ENCODE measurements at places on chromosomes 1 and 21. TPM values are rescaled to one million over a fixed set of nuclear protein-coding genes. Genes with fewer than 3 reads are reported as not detected.
A peak's percentile ranks its signal among the peaks of the same experiment; 100 is the strongest.

GRCh38 chr1:91650764-91651163 is 150.1 kb downstream of the CDC7 start:
- no peaks in the 10 kb centered on the region for H3K36me3 ChIP-seq
- no peak overlapping the region for H3K4me3 ChIP-seq
- H3K4me1 ChIP-seq: peaks cover 18% of the 10 kb centered on the region

- H3K4me3 ChIP-seq: no peak overlapping the region
- 0 out of 2 replicates have a peak, but pooled peaks cover 13% of the 10 kb centered on the region for H3K4me1 ChIP-seq
- H3K27ac ChIP-seq: no peak overlapping the region
Measured at GRCh38 chr1:110153407-110153950, 3.2 kb downstream of the SLC6A17 start.

DNA sequence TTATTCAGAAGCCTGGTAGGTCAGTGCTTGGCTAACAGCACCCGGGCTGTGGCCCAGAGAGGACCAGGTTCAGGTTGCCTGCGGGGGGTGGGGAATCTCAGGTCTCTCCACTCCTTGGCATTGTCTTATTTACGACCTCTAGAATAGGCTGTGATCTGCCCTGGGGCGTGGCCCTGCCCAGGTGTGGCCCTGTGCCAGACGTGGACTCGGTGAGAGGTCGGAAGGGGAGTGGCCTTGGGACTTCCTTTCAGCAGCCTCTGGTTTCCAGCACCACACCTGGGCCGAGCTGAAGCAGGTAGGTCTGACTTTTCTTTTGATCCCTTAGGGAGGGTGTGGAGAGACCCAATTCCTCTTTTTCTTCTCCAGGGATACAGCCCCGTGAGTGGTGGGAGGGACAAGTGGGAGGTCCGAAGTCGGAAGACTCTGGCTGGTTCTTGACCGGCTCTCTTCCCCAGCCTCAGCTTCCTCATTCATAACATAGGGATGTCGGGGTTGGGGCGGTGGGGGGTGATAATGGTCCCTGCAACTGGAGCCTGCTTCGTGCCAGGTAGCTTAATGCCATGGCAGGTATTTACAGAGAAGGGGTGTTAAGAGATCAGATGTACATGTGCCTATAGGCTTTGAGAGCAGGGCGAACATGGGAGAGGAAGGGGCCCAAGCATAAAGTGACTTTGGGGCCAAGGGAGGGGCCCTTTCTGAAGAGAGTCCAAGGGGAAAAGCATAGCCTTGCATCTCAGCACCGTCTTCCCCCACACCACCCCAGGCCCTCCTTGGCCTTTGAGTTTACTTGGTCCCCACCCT is 16.5 kb downstream of the ACOT11 start:
- DNase-seq: no peak
- peaks cover 6% of the 10 kb centered on the region for H3K4me1 ChIP-seq
- no peak overlapping the region for H3K27ac ChIP-seq
- H3K36me3 ChIP-seq: no peaks in the 10 kb centered on the region
- H3K27me3 ChIP-seq: no peaks in the 10 kb centered on the region

DNA sequence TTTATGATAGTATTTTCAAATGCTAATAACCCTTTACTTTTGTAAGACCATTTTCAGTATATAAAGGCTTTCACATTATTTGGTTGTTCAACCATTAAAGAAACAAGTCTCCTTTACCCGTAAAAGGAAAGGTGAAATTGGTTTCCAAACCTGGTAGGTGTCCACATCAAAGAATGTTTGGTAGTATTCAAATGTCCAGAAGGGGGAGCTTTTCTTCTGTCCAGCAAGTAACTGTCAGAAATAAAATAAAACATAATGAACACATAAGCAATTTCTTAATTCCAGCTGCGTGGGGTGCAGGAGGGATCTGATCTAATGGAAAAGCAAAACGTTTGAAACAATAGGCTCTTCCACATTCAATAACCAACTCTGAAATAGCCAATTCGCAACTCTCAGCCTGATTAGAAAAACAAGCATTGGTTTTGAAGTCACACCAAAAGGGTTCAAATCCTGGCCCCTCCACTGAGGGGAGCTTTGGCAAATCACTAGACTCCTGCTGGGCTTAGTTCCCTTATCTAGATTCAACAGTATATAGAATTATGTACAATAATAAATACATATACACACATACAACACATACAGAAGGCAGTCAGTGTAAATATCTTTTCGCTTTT is 11.0 kb downstream of the YIPF1 start:
- no peaks in the 10 kb centered on the region for H3K4me1 ChIP-seq
- no peak overlapping the region for H3K27ac ChIP-seq
- no peaks in the 10 kb centered on the region for H3K27me3 ChIP-seq

GRCh38 chr21:45818904-45819285 is 162.7 kb upstream of the COL6A1 start:
- DNase-seq: peak; percentile 84
- no peak overlapping the region for H3K4me3 ChIP-seq
- H3K36me3 ChIP-seq: no peaks in the 10 kb centered on the region
- H3K27me3 ChIP-seq: no peaks in the 10 kb centered on the region
- H3K27ac ChIP-seq: peak overlapping the region; percentile 42
- peaks cover 15% of the 10 kb centered on the region for H3K4me1 ChIP-seq

DNA sequence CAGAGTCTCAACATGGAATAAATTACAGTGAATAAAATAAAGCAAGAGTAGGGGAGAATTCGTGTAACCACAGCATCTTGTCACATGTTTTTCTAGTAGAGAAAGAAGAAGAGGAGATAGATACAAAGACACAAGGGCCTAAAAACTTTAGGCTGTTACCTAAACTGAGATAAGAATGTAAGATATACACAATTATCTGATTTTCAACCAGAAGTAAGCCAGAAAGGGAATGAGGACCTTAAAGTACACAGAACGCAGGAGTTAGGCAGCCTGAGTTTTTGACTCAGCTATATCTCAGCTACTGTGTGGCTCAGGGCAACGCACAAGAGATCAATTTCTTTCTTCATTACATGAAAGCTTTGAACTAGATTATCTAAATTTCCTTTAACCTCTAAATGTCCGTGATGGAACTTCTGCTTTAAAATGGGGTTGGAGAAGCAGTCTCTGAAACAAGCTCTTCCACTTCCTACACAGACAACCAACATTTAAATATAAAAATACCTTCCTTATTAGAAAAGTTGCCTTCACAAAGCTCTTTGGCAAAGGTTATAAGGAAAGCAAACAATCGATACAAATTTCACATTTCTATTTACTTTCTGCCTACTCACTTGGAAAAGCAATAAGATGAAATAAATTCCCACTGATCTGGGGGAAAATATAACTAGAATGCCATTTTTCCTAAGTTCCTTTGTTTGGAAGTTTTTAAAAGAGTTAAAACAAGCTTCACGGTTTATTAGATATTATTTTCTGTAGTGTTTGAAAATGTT is 5.2 kb upstream of the RGS13 start:
- no peaks in the 10 kb centered on the region for H3K4me1 ChIP-seq
- no peaks in the 10 kb centered on the region for H3K27me3 ChIP-seq
- DNase-seq: no peak
- H3K27ac ChIP-seq: no peak overlapping the region
- H3K4me3 ChIP-seq: no peak overlapping the region

GRCh38 chr1:3219005-3219790 is 150.2 kb downstream of the PRDM16 start:
- DNase-seq: peak; percentile 73
- H3K36me3 ChIP-seq: no peaks in the 10 kb centered on the region
- H3K4me3 ChIP-seq: no peak overlapping the region

DNA sequence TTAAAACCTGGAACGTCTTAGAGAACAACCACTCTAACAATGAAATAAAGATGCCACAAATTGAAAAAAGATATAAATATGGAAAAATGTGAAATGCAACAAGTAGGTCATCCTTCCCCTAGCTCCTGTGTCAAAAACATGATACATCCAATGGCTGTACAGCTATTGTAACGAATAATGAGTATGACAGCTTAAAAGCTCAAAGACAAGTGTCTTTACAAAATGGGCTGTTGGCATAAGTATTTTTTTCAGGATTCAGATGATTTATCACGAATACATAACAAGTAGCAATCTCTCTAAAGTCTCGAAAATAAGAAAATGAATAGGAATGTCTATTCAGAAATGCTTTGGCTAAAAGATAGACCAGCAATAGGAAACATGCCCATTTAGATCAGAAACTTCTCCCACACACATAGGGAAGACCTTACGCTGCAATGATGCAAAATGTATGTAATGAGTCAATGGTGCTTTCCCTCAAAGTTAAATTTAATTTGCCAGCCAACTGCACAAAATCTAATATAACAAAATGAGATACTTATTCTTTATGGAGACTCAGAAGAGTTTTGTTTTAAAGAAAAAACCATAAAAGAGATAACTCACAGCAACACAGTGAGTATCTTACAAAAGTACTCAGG is 8.3 kb downstream of the TGFBR3 start:
- H3K36me3 ChIP-seq: no peaks in the 10 kb centered on the region
- no peak overlapping the region for H3K4me3 ChIP-seq
- peak; percentile 40 for DNase-seq

GRCh38 chr21:42537106-42537742 is 23.6 kb downstream of the SLC37A1 start:
- H3K27me3 ChIP-seq: peaks cover 6% of the 10 kb centered on the region
- no peak overlapping the region for H3K4me3 ChIP-seq
- peak; percentile 6 for DNase-seq
- H3K27ac ChIP-seq: no peak overlapping the region
- no peaks in the 10 kb centered on the region for H3K36me3 ChIP-seq
- no peaks in the 10 kb centered on the region for H3K4me1 ChIP-seq

DNA sequence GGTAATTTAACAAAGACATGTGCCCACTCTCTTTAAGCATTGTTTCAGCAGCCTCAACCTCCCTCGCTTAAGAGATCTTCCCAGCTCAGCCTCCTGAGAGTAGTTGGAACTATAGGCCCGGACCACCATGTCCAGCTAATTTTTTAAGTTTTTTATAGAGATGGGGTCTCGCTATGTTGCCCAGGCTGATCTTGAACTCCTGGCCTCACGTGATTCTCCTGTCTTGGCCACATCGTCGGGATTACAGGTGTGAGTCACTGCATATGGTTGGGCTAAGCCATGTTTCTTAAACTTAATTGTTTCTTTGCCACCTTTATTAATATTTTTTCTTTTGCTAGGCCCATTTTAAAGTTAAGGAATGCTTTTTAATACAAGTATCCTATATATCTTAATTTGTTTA is 18.6 kb upstream of the AGPAT3 start:
- H3K36me3 ChIP-seq: no peaks in the 10 kb centered on the region
- H3K27ac ChIP-seq: no peak overlapping the region
- H3K27me3 ChIP-seq: no peaks in the 10 kb centered on the region
- DNase-seq: no peak
- H3K4me1 ChIP-seq: no peaks in the 10 kb centered on the region

GRCh38 chr1:58460469-58460868 is 86.1 kb downstream of the OMA1 start:
- no peak overlapping the region for H3K4me3 ChIP-seq
- H3K4me1 ChIP-seq: peaks cover 11% of the 10 kb centered on the region
- H3K27ac ChIP-seq: no peak overlapping the region

GRCh38 chr1:218034468-218034867 is 250.6 kb upstream of the RRP15 start:
- no peaks in the 10 kb centered on the region for H3K36me3 ChIP-seq
- no peak overlapping the region for H3K27ac ChIP-seq
- H3K27me3 ChIP-seq: no peaks in the 10 kb centered on the region
- no peak overlapping the region for H3K4me3 ChIP-seq
- DNase-seq: no peak
- no peaks in the 10 kb centered on the region for H3K4me1 ChIP-seq

GRCh38 chr1:205616563-205617293 is 15.1 kb downstream of the ELK4 start:
- no peaks in the 10 kb centered on the region for H3K27me3 ChIP-seq
- peaks cover 8% of the 10 kb centered on the region for H3K4me1 ChIP-seq
- no peak for DNase-seq

- H3K4me1 ChIP-seq: peaks cover 19% of the 10 kb centered on the region
- H3K36me3 ChIP-seq: no peaks in the 10 kb centered on the region
- peak overlapping the region; percentile 64 for H3K4me3 ChIP-seq
- peak; percentile 97 for DNase-seq
- no peaks in the 10 kb centered on the region for H3K27me3 ChIP-seq
- H3K27ac ChIP-seq: peak overlapping the region; percentile 99
Measured at GRCh38 chr1:27658951-27659496, 13.0 kb downstream of the IFI6 start.

GRCh38 chr1:113793878-113794834 is 18.1 kb downstream of the RSBN1 start:
- peaks cover 21% of the 10 kb centered on the region for H3K4me1 ChIP-seq
- no peak for DNase-seq
- H3K27ac ChIP-seq: no peak overlapping the region
- H3K4me3 ChIP-seq: no peak overlapping the region

- peak; percentile 94 for DNase-seq
- H3K4me3 ChIP-seq: peak overlapping the region; percentile 98
- H3K36me3 ChIP-seq: peaks cover 15% of the 10 kb centered on the region
- no peaks in the 10 kb centered on the region for H3K27me3 ChIP-seq
- peaks cover 30% of the 10 kb centered on the region for H3K4me1 ChIP-seq
Measured at GRCh38 chr1:112957133-112957812, 1.3 kb upstream of the SLC16A1 start.

SYPL2 gene
- 0.13 TPM for total RNA-seq

TFF2 gene
- total RNA-seq: not detected

PTPN14 gene
- total RNA-seq: 49.8 TPM

HSD11B1 gene
- total RNA-seq: 0.54 TPM

OXCT2 gene
- 0.89 TPM for total RNA-seq
